NCI-H2081 (cell line): ENCODE measurements at places on chromosomes 5 and 9.
A peak's percentile ranks its signal among the peaks of the same experiment; 100 is the strongest.

DNA sequence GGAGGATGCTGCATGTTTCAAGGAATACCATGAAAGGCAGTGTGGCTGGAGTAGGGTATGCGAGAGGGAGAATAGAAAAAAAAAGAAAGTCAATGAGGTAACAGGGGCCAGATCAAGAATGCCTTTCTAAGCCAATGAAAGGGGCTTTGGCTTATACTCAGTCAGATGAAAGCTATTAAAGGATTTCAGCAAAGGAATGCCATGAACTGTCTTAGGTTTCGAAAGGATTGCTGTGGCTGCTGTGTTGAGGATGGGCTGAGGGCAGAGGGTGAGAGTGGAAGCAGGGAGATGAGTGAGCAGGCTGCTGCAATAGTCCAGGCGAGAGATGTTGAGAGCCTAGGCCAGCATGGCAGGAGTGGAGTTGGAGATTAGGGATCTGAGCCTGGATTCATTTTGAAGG is 135.4 kb upstream of the CKMT2 start:
- no peak for DNase-seq

GRCh38 chr9:136799854-136800657 is 3.9 kb downstream of the CCDC183 start:
- DNase-seq = peak; percentile 93

DNA sequence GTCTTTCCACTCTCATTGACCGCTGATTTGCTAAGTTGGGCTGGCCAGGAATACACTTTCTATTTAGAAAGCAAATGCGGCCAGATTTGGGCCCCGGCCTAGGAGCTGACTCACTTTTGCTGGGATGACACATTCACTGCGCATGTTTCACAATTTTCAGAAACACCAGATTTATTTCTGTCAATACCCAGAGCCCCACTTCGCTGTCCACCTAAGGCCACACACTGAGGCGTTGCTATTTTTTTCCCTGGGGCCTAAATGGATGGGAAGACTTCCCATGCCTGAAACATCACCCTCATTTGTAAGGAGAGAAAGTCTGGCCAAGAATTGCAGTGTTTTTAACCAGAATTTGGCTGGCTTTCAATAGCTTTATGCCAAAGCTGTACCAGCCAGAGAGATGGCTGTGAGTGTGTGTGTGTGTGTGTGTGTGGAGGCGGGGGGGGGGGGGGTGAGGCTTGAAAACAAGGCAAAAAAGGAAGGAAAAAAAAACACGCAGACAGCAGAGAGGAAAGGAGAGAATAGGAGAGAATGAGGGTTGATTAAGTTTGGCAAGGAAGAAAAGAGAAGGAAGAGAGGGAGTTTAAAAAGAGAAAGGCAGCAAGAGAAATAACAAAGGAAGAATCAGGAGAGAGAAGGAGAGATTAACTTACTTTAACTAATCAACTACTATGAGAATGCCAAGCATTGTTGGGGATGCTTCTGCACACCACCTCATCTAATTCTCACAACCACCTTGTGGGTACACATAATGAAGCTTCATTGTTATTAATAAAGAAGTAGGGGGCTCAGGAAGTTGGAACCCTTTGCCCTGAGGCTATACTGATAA is 261.4 kb upstream of the KLF4 start:
- DNase-seq = peak; percentile 24

DNA sequence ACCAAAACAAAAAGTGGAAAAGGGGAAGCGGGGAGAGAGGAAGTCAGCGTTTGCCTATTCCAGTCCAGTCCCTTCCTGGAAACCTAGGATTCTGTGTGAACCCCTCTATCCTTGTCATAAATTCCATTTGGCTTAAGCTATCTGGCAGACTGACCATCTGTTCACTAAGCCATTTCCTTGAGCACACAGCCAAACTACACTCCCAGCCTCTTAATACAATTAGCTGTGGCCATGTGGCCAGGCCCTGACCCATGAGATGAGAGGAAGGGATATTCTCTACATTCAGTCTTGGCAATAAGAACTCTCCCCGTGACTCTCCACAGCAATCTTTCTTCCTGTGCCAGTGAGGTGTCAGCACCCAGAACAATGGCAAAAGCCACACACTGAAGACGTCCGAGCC is 424.8 kb downstream of the TLE1 start:
- no peak for DNase-seq

- DNase-seq = no peak
Measured at GRCh38 chr9:136765041-136765440, 723 bp upstream of the LCN15 start.

DNA sequence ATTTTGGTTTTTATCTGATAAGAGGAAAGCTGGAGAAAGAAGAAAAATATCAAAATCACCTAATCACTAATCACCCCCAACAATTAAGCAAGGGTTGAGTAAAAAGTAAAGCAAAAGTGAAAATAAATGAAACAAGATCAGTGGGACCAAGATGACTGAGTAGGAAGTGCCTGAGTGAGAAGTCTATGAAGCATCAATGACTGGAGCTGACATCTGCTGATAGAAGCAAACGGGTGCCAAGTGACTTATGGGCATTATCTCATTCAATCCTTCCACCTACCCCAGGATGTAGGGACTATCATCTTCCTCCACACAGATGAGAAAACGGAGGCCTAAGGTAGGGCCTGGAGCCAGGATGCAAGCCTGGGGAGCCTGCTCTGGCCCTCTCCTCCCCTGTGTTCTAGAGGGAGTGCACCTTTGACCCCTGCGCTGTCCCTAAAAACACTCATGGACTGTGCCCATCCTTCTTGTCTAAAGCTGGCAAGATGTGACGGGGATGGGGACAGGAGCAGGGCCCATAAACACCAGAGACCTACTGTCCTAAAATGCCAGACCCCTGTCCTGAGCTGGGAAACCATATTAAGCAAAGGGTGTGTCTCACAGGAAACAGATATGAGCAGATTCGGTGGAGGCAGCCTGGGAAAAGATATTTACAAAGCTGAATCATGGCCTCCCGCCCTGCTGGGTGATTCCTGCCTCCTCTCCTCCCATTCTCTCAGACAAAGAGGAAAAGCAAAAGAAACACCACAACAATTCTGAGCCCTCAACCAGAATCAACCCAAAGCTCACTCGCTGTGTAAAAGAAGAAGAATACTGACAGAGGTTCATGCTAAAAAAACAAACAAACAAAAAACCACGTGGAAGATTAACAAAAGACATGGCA is 116.0 kb downstream of the AUH start:
- DNase-seq = peak; percentile 5

DNA sequence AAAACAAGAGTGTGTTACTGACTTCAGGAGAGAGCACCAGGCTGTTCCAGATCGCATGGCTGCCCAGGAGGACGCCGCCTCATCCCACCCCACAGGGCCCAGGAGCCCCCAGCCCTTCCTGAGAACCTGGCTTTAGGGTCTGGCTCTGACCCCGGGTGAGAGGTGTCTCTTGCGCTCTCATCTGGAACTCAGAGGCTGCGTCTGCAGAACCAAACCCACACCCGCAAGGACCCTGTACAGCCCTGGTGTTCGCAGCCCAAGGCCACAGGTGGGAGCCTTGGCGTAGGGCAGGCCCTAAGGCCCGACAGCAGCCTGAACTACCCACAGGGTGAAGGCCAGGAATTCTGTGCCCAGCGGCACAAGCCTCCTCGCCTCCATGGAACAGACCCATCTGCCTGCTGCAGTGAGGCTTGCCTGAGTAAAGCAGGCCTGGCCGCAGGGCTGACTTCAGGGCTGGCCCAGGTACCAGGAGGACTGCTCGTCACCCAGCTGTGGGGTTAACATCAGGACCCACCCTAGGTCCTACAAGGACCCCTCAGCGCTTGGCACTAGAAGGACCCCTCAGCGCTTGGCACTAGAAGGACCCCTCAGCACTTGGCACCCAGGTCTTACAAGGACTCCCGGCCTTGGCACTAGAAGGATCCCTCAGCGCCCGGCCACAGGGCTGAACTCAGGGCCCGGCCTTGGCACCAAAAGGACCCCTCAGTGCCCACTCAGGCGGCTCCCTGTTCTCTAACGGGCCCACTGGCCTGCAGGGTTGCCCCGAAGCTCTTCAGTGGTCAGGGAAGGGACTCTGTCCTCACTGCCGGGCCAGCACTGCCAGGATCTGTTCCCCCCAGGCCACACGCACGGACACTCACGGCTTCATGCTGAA is 48.2 kb downstream of the NKD2 start:
- DNase-seq = no peak

- no peak for DNase-seq
Measured at GRCh38 chr9:35357116-35357515, 132.8 kb upstream of the RUSC2 start.

DNA sequence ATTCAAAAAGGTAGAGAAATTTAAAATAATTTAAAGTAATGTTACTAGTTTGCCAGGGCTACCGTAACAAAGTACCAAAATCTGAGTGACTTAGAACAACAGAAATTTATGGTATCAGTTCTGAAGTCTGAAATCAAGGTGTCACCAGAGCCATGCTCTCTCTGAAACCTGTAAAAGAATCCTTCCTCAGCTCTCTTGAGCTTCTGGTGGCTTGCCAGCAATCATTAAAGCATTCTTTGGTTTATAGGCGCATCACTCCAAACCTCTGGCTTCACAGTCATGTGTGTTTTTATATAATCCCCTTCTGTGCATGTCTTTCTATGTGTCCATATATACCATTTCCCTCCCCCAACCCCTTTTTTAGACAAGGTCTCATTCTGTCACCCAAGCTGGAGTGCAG is 220.3 kb downstream of the COX7C start:
- no peak for DNase-seq

DNA sequence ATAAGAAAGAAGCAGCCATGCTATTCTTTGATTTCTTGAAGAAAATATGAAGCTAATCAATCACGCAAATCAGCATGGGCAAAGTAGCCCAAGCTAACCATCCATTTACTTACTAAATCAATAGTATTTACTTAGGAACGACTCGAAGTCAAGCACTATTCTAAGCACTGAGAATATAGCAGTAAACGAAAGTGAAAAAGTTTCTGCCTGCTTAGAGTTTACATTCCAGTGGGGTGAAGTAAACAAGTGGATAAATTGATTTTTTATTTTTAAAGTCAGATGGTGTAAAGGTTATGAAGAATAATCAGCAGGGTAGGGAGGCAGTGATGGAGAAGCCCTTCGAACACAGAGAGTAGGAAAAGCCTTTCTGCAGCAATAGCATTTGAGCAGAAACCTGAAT is 5.5 kb downstream of the TSTD2 start:
- DNase-seq = no peak

GRCh38 chr5:176901260-176902101 is 2.3 kb upstream of the HK3 start:
- DNase-seq = no peak

- no peak for DNase-seq
Measured at GRCh38 chr5:121158451-121158850, 693.2 kb upstream of the FTMT start.

DNA sequence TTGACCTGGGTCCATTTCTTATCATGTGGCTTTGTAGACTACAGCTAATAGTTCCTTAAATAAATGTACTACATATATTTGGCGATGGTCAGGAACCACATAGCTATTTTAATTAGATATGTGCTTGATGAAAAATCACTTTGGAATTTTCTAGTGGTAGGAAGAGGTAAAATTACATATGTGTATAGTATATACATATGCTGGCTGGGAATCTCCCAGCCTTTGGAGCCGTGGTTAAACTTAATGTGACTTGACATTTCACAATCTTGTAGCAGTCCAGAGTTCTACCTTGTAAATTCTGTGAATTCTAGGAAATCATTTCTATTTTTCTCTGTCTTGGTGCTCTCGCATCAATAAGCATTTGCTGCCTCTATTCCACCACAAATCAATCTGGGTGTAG is 565.0 kb downstream of the DMRTA1 start:
- DNase-seq = no peak

DNA sequence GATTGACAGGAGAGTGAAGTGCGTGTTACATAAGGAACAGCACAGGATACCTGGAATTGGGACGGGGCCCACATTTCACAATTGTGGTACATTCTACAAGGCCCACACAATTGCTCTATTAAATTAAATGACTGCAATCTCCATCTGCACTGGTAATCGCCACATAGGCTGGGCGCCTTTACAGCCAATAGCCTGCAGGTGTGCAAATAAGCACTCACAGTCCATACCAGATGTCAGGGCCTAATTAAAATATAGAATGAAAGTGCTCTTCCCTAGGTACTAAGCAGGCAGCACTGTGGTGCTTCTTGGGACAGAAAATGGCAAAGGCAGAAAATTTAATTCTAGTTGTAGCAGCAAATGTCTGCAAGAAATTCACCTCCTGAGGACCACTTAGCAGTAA is 82.7 kb downstream of the ATP10B start:
- DNase-seq = peak; percentile 83

DNA sequence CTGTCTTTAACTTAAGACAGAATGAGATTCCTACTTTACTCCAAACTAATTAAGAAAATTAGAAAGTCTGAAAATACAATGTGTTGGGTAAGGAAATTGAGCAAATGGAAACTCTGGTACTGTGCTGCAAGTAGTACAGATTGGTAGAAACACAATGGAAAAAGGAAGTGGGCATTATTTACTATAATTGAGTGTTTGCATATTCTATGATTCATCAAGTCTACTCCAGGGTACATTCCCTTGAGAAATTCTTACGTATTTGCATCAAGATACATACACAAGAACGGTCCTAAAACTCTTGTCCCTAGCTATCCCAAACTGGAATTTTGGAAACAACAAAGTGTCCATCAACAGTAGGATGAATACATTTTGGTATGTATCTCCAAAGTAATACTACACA is 123.5 kb upstream of the TARS1 start:
- DNase-seq = no peak

DNA sequence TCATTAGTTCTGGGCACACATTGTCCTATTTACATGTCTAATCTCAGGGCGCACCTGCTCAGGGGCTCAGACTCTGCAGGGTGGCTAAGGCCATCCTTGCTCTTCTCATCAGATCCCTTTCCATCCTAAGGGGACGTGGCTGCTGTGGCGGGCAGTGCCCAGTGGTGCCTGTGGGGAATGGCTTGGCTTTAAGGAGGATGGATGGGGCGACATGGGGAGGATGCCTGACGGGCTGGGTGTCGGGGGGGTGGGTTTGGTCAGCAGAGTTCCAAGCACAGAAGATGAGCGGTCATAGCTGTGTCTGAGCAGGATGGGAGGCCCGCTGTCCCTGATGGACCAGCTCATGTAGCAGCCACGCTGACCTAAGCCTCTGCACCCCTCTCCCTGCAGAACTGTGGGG is 40.9 kb upstream of the SUSD3 start:
- no peak for DNase-seq

DNA sequence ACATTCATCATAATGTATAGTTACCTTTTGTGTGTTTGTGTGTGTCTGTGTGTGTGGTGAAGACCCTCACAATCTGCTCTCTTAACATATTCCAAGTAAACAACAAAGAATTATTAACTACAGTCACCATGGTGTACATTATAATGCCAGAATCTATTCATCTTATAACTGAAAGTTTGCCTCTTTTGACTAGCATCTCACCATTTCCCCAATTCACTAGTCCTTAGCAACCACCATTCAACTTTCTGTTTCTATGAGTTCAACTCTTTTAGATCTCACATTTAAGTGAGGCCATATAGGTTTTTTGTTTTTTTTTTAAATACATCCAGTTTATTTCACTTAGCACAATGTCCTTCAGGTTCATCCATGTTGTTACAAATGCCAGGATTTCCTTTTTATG is 83.6 kb downstream of the SMC2 start:
- DNase-seq = no peak

GRCh38 chr5:42057254-42057690 is 132.2 kb downstream of the FBXO4 start:
- peak; percentile 71 for DNase-seq
